ENCODE measurements at places on chromosomes 4 and X.

DNA sequence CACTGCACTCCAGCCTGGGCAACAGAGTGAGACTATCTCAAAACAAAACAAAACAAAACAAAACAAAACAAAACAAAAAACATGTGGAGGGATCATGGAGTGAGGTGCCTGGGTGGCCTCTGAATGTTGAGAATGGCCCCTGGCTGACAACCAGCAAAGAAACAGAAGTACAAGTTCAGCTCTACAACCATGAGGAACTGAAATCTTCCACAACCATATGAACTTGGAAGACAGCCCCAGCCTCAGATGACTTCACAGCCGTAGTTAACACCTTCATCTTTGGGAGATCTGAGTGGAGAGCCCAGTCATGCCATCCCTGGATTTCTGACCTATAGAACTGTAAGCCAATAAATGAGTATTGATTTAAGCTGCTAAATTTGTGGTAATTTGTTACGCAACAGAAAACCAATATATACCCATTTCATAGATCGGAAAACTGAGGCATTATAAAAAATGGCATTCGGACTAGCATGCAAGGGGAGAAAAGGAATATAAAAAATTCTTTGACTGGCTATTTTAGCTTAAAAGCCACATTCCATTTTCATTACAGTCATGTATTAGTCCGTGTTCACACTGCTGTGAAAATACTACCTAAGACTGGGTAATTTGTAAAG lies 138.7 kb upstream of the RAPGEF2 start:
- DNase-seq: no peak

DNA sequence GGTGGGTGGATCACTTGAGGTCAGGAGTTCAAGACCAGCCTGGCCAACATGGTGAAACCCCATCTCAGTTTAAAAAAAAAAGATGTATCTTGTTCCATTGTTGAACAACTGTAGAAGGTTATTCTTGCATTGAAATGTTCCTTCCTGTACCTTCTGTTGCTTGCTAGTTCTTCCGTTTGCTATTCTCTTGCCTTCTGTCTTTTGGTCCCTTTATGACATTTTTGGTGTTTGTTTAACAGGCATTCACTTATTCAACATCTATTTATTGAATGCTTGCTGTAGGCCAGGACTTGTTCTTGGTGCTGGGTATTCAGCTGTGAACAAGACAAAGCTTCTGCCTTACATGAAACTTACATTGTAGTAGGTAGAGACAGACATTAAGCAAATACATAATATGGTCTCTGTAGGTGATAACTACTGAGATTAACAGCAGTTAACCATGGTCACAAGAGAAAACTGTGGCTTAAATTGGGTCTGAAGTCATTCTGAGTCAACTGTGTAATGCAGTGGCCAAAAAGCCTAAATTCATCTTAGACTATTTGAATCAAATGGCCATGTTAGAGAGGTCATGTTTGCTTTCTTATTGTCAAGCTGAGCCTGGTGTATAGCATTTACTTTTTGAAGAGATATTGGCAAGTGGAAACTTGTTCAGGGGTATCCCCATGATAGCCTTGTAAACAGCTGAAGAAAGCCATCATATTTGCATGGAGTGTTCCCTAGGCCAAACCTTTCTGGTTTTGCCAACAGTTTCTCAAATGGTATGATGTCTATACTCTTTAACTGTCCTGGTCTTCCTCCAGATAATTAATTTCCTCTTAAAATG lies 35.6 kb downstream of the GAB1 start:
- no peak for DNase-seq

GRCh38 chrX:51461053-51462044 lies 35.0 kb downstream of the NUDT11 start:
- DNase-seq: peak; percentile 8

- no peak for DNase-seq
Observed at GRCh38 chrX:1316527-1316926, 20.1 kb upstream of the IL3RA start.

GRCh38 chr4:107219681-107220080 lies 183.6 kb upstream of the DKK2 start:
- no peak for DNase-seq

- no peak for DNase-seq
Observed at GRCh38 chrX:23312136-23312535, 22.5 kb upstream of the PTCHD1 start.

DNA sequence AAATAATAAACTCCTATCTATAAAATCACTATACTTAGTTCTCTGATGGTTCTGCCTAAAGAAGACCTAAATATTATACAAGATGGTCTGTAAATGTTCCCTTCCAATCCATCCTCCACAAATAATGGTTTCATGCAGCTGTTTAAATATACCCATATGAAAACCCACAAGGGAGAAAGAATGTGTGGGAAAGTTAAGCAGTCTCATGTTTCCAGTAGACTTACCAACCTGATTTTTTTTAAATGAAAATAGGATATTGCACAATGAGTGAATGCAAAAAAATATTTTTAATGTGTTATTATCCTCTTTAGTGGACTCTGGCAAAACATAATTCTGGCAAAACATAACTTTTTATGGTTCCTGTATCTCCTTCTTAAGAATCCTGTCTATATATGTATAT lies 23.3 kb downstream of the CAMK2D start:
- no peak for DNase-seq

DNA sequence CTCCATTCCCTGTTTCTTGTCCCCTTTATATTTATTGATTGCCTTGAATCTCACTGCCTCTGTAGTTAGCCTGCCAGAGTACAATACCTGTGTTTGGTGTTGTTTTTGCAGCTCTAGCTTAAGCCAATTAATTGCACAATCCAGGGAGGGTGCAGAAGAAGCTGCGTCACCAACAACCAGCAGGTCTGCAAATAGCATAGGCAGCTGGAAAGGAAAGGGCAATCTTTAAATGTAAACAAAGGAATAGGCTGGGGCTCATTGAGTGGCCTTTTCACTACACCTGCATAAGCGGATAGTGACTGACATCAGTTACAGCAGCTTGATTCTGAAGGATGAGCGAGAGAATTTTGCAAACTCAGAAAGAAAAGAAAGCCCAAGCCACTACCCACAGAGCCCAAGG lies 106.8 kb upstream of the RAI2 start:
- DNase-seq: no peak

DNA sequence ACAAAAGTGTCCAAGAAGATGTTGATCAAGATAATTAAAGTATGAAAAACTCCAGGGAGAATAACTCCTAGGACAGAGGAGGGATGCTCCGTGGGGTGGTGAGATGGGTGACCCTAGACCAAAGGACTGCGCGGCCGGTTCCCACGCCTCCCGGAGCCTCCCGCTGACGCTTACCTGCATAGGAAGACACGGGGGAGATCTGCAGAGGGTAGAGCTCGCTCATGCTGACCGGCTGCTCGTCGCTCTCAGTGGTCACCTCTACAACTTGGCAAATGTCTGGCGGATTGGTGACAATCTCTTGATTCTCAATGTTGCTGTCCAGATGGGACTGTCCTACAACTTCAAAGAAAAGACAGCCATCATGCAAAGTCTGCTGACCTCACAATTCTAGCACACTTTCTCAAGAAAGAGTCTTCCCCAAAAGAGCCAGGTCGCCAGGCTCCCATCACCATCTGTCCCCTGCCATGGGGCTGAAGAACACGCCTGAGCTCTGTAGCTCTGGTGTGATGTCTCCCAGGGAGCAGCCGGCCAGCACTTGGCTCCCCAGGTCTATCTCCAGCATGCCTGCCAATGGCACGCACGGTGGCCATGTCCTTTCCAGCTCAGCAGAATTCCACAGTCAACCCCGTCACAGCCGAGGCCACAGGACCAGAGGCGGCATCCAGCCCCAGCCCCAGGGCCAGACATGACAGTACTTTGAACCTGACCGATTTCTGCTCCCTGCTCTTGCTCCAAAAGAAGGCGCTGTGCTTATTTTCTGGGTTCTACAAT lies 75.4 kb downstream of the IRF2 start:
- no peak for DNase-seq

GRCh38 chrX:143664302-143664701 lies 28.4 kb upstream of the SLITRK4 start:
- DNase-seq: no peak

DNA sequence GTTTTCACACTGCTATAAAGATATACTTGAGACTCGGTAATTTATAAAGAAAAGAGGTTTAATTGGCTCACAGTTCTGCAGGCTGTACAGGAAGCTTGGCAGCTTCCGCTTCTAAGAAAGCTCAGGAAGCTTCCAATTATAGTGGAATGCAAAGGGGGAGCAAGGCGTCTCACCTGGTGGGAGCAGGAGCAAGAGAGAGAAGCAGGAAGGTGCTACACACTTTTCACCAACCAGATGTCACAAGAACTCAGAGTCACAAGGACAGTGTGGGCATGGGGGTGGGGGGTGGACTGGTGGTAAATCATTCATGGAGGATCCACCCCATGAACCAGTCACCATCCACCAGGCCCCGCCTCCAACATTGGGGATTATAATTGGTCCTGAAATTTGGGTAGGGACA lies 22.8 kb downstream of the HMGB2 start:
- DNase-seq: no peak

DNA sequence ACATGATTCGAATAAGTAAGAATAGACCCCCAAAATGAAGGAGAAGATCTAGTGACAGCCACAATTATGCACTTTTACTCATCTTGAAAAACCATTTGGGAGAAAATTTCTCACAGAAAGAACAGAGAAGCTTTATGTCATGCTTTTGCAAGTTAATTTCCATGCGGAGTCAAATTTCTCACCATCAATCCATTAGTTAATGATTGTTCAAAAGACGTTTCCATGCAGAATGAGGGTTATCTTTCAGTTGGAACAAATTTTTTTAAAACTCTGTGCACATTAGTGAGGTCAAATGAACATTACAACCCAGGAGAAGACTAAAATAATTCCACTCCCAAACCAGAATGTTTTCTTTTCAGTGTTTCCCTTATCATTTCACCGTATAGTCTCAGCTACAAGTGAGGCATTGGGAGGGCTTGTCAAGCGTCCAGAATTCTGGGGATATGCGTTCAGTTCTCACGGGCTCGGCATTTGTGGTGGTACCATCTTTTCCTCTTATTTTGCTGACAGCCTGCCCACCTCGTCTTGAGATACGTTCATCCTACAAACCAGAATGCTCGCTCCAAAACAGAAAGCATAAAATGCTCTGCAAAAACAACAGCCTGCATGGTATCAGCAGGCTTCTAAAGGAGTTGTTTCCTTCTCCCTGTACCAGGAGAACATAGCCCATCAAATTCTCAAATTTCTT lies 130.8 kb upstream of the TBL1X start:
- DNase-seq: no peak

GRCh38 chr4:168797738-168798375 lies 212.2 kb downstream of the CBR4 start:
- no peak for DNase-seq

Measured in D341Med (cell line).